ENCODE measurements at places on chromosomes 1 and 21. TPM values are rescaled to one million over a fixed set of nuclear protein-coding genes. Genes with fewer than 3 reads are reported as not detected.

DNA sequence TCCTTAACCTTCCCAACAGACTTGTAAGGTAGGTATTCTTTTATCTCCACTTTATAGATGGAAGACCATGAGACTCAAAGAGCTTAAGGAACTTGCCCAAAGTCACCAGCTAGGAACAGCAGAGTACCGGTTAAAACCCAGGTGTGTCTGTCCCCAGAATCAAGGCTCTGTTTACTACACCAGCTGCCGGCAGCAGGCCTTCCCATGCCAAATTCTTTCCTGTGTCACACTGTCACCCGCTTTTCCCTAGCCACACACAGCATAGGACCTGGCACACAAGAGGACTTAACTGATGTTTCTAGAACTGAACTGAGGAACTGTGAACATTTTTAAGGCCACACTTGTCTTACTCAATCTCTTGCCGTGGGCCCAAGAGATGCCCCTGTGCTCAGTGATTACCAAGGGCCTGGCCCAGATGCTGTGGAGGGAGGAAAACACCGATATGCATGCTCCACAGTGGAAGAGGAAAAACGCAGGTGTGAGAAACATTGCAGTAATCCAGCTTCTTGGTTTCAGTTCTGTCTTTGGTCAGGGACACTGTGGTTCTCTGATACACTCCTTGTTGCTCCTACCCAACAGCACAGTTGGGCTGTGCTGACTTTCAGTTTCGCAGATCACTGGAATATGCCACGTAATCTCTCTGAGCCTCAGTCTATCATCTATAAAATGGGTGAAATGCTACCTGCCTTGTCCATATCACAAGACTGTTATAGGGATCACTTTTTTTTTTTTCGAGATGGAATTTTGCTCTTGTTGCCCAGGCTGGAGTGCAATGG, 13.9 kb upstream of the LY9 start:
- DNase-seq: peak; percentile 32
- no peak overlapping the region for H3K4me3 ChIP-seq
- peak overlapping the region; percentile 50 for H3K27ac ChIP-seq
- H3K36me3 ChIP-seq: no peaks in the 10 kb centered on the region
- H3K27me3 ChIP-seq: no peaks in the 10 kb centered on the region
- peaks cover 20% of the 10 kb centered on the region for H3K4me1 ChIP-seq

DNA sequence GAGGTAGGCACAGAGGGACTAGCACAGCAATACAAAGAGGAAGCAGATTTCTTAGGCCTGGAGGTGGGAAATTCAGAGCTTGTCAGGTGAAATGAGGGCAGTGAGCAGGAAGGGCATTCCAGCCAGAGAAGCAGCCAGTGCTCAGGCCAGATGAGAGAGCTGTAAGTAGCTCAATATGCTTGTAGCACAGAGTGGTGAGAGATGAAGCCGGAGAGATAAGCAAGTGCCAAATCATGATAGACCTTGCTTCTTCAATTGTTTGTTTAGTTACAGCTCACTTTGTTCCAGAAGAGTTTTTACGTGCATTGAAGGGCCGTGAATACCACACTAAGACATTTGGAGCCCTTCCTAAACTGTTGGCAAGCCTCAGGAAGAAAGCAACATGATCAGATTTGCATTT, 42.0 kb upstream of the ADAMTS1 start:
- no peaks in the 10 kb centered on the region for H3K4me1 ChIP-seq
- no peak for DNase-seq
- no peaks in the 10 kb centered on the region for H3K36me3 ChIP-seq
- H3K27ac ChIP-seq: no peak overlapping the region
- peaks cover 2% of the 10 kb centered on the region for H3K27me3 ChIP-seq

GRCh38 chr1:77900687-77901293, 12.4 kb downstream of the NEXN start:
- H3K4me3 ChIP-seq: no peak overlapping the region
- peaks cover 8% of the 10 kb centered on the region for H3K27me3 ChIP-seq
- no peak overlapping the region for H3K27ac ChIP-seq
- no peaks in the 10 kb centered on the region for H3K4me1 ChIP-seq

DNA sequence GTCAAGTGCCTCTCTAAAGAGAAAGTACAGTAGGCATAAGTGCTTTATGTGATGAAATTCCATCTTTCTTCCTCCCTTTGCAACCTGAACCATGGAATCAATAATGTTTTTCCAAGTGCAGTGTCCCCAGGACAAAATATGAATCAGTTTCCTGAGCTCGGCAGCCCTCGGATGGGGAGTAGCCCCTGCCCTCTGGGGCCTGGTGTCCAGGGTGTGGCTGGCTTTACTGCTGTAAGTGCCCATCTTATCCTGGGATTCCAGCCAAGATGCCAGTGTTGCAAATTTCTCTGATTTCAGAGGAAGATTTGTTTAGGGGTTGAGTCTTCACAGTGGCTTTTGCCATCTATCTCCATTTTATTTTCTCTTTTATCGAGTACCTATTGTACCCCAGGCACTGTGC, 40.5 kb upstream of the SRP9 start:
- no peaks in the 10 kb centered on the region for H3K4me1 ChIP-seq
- no peak overlapping the region for H3K4me3 ChIP-seq
- no peak overlapping the region for H3K27ac ChIP-seq
- H3K36me3 ChIP-seq: no peaks in the 10 kb centered on the region
- no peak for DNase-seq

DNA sequence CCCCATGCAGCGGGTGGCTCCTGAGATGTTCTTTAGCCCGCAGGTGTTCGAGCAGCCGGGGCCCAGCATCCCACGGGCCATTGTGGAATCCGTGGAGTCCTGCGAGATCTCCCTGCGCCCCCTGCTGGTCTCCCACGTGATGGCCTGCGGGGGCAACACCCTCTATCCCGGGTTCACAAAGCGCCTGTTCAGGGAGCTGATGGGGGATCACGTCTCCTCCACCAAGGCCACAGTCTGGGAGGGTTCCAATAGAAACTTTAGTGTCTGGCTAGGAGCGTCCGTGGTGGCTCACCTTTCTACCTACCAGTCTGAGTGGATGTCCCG, 71.0 kb downstream of the ACTL8 start:
- no peaks in the 10 kb centered on the region for H3K4me1 ChIP-seq
- no peaks in the 10 kb centered on the region for H3K36me3 ChIP-seq
- no peak for DNase-seq

GRCh38 chr1:216935901-216936300, 212.7 kb upstream of the ESRRG start:
- no peaks in the 10 kb centered on the region for H3K27me3 ChIP-seq
- H3K27ac ChIP-seq: no peak overlapping the region
- no peaks in the 10 kb centered on the region for H3K36me3 ChIP-seq
- H3K4me1 ChIP-seq: no peaks in the 10 kb centered on the region

DNA sequence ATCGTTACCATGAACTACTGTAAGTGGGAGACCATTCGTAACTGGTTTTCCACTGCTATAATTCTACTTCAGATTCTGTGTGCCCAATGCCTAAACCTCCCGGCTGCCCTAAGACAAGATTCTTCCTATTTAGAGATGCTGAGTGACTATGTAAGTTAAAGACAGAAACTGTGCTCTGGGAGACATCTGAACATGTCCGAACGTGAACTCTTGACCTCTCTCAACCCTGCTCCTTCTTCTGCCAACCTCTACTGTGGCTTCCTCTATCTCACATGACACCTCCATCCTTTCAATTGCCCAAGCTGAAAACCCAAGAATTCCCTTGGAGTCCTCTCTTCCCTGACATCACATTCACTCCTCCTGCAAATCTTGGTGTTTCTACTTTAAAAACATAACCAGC, 182.9 kb downstream of the AKT3 start:
- no peaks in the 10 kb centered on the region for H3K4me1 ChIP-seq
- H3K27me3 ChIP-seq: no peaks in the 10 kb centered on the region
- peaks cover 7% of the 10 kb centered on the region for H3K36me3 ChIP-seq
- no peak for DNase-seq
- no peak overlapping the region for H3K27ac ChIP-seq

DNA sequence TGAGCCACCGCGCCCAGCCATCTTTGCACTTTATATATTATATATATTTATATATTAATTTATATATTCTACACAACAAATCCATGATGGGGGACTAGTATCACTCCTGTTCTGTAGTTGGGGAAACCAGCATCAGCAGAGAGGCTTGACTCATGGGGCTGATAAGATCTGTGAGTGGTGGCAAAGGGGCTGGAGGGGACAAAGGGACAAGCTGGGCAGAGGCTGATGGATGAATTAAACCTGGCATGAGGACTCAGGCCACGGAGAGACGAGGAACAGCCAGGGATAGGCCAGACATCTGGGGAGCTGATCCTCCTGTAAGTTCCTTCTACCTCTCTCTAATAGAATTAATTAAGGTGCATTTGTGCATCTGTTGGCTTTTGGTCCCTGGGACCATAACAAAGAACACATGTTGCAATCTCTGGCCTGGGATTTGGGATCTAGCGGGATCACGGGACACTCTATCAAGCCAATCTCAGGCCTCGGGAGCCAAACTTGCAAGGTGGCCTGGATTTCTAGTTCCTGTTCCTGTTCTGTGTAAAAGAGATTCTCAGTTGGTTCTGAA, 7.6 kb downstream of the CNR2 start:
- no peaks in the 10 kb centered on the region for H3K36me3 ChIP-seq
- DNase-seq: no peak
- H3K27me3 ChIP-seq: peaks cover 45% of the 10 kb centered on the region
- no peak overlapping the region for H3K27ac ChIP-seq
- H3K4me3 ChIP-seq: no peak overlapping the region

DNA sequence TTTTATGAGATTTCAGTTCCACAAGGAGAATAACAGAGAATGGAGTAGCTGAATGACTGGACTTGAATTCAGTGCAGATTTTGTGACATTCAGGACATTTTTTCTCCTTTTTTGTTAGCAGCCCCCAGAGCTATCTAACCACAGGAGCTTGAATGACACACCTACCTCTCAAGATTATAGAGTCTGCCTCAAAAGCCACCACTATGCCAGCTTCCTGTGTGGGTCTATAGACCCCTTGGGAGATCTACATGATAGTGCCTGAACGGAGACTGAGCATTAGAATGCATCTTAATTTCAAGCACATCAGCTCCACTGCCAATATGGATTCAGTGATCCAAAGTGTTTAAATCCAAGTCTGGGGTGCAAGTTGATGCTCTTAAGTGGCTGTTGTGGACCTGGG, 74.4 kb upstream of the ZNF648 start:
- DNase-seq: no peak
- no peak overlapping the region for H3K27ac ChIP-seq
- peaks cover 2% of the 10 kb centered on the region for H3K27me3 ChIP-seq
- no peak overlapping the region for H3K4me3 ChIP-seq
- H3K36me3 ChIP-seq: peaks cover 3% of the 10 kb centered on the region

DNA sequence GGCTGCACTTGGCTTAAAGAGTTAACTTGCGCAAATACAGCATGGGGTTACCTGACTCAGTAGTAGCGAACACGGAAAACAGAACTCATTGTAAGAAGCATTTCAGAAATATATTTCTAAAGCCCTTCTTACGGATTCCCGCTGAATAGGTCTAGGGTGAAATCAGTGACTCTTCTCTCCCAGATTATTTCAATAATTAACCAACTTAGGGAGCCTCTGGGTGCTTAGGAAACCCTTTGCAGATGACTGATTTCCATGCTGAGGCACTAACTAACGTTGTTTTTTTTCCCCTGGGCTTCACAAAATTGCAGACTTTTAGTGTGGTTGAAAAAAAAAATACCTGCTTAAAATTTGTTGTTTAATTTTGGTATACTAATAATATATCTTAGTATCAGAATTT, 40.3 kb downstream of the BTG3 start:
- no peak overlapping the region for H3K4me3 ChIP-seq
- DNase-seq: no peak
- no peaks in the 10 kb centered on the region for H3K4me1 ChIP-seq
- H3K36me3 ChIP-seq: no peaks in the 10 kb centered on the region

- H3K36me3 ChIP-seq: no peaks in the 10 kb centered on the region
- H3K4me1 ChIP-seq: peaks cover 10% of the 10 kb centered on the region
- DNase-seq: no peak
- H3K27me3 ChIP-seq: peaks cover 10% of the 10 kb centered on the region
- H3K4me3 ChIP-seq: no peak overlapping the region
Observed at GRCh38 chr1:84701376-84701775, 11.1 kb upstream of the SSX2IP start.

- H3K4me3 ChIP-seq: no peak overlapping the region
- H3K4me1 ChIP-seq: peaks cover 23% of the 10 kb centered on the region
- peaks cover 14% of the 10 kb centered on the region for H3K36me3 ChIP-seq
- H3K27me3 ChIP-seq: no peaks in the 10 kb centered on the region
- no peak for DNase-seq
- H3K27ac ChIP-seq: peak overlapping the region; percentile 40
Observed at GRCh38 chr21:42834726-42835191, 44.6 kb downstream of the WDR4 start.

GRCh38 chr1:52904927-52905698, 16.4 kb downstream of the ECHDC2 start:
- peaks cover 2% of the 10 kb centered on the region for H3K36me3 ChIP-seq
- H3K4me3 ChIP-seq: no peak overlapping the region
- no peak overlapping the region for H3K27ac ChIP-seq
- DNase-seq: no peak
- H3K4me1 ChIP-seq: no peaks in the 10 kb centered on the region

DNA sequence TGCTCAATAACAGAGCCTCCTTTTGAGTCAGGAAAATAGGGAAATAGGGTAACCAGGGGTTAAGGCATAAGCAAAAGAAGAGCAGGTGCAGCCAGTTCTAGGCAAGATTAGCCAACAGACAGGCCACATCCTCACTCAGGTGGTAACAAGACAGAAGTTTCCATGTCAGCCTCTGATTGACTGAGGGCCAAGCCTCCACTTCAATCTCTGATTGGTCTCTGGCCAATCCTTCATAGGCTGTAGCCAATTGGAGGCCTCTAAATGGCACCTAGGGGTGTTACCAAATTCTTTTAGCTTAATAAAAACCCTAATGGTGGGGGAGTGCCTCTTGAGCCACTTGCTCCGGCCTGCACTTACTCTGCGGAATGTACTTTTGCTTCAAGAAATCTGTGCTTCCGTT, 37.2 kb downstream of the LACTBL1 start:
- H3K4me1 ChIP-seq: no peaks in the 10 kb centered on the region
- H3K36me3 ChIP-seq: no peaks in the 10 kb centered on the region
- no peak overlapping the region for H3K27ac ChIP-seq
- no peak for DNase-seq
- no peak overlapping the region for H3K4me3 ChIP-seq

GRCh38 chr1:234591131-234591530, 18.8 kb downstream of the IRF2BP2 start:
- H3K36me3 ChIP-seq: peaks cover 4% of the 10 kb centered on the region
- H3K27me3 ChIP-seq: peaks cover 2% of the 10 kb centered on the region
- H3K4me3 ChIP-seq: no peak overlapping the region
- DNase-seq: no peak
- peaks cover 7% of the 10 kb centered on the region for H3K4me1 ChIP-seq
- no peak overlapping the region for H3K27ac ChIP-seq

DNA sequence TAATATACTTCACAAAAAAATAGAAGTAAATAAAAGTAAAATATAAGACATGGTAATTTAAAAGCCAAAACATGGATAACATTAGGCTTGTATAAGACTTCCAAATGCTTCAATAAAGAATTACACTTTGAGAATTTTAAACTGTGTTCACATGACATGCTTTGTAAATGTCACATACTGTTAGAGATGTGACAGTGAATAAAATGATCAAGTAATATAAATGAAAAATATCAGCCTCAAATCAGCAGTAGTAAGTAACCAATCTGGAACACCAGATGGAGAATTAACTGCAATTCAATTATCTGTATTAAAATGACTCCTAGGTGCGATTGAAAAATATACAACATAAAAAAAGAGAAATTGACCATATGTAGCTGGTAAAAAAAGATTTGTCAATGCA, 1260.8 kb downstream of the BRINP3 start:
- no peaks in the 10 kb centered on the region for H3K4me1 ChIP-seq
- H3K27me3 ChIP-seq: no peaks in the 10 kb centered on the region
- H3K36me3 ChIP-seq: no peaks in the 10 kb centered on the region

OR2T33 gene
- total RNA-seq: not detected

CD247 gene
- total RNA-seq: 237 TPM

TENT5C gene
- total RNA-seq: 4.9 TPM

GNB1 gene
- 398 TPM for total RNA-seq

ARMH1 gene
- total RNA-seq: 99.8 TPM

LRRC52 gene
- total RNA-seq: not detected

CD160 gene
- not detected for total RNA-seq
